Neural progenitor cell (in vitro differentiated cells): ENCODE measurements at places on chromosomes 4 and X. TPM values are rescaled to one million over a fixed set of nuclear protein-coding genes. Genes with fewer than 3 reads are reported as not detected.

USP53 gene
- total RNA-seq, result 14.6 and 38.7 TPM in 2 replicates

CYP4V2 gene
- 0.37 and 1.3 TPM in 2 replicates for total RNA-seq

HGFAC gene
- total RNA-seq, result not detected in 2 replicates

HTN1 gene
- not detected in 2 replicates for total RNA-seq

MXRA5 gene
- total RNA-seq, result 0.37 and 0.50 TPM in 2 replicates

DMRTC1 gene
- total RNA-seq, result not detected in 2 replicates

USP11 gene
- 106 and 158 TPM in 2 replicates for total RNA-seq

NHSL2 gene
- 3.9 and 4.0 TPM in 2 replicates for total RNA-seq

HERC6 gene
- 0.24 and 0.28 TPM in 2 replicates for total RNA-seq

P2RY10 gene
- not detected in 2 replicates for total RNA-seq

SRPK3 gene
- total RNA-seq, result not detected in 2 replicates

NMU gene
- total RNA-seq, result 1.8 and 3.8 TPM in 2 replicates

PRDM5 gene
- 36.2 and 51.7 TPM in 2 replicates for total RNA-seq

NR3C2 gene
- 0.73 and 0.84 TPM in 2 replicates for total RNA-seq

MAGEB2 gene
- not detected in 2 replicates for total RNA-seq

ESX1 gene
- total RNA-seq, result not detected in 2 replicates

ARAF gene
- total RNA-seq, result 17.4 and 31.3 TPM in 2 replicates

ADH1C gene
- total RNA-seq, result not detected in 2 replicates

FAAH2 gene
- 8.5 and 24.6 TPM in 2 replicates for total RNA-seq

MGAT4D gene
- total RNA-seq, result not detected in 2 replicates

IKBKG gene
- 11.7 and 13.2 TPM in 2 replicates for total RNA-seq

FGFR3 gene
- 4.8 and 17.0 TPM in 2 replicates for total RNA-seq

RTL3 gene
- not detected in 2 replicates for total RNA-seq

SLC49A3 gene
- 1.9 and 3.4 TPM in 2 replicates for total RNA-seq

AADAT gene
- 20.0 and 24.2 TPM in 2 replicates for total RNA-seq

SGMS2 gene
- 0.87 and 1.1 TPM in 2 replicates for total RNA-seq

TMEM150C gene
- total RNA-seq, result 3.8 and 5.7 TPM in 2 replicates

HSD17B11 gene
- total RNA-seq, result 30.6 and 30.8 TPM in 2 replicates

TMEM271 gene
- total RNA-seq, result not detected in 2 replicates

CEP44 gene
- 42.2 and 76.1 TPM in 2 replicates for total RNA-seq

ARHGEF6 gene
- 2.0 and 3.2 TPM in 2 replicates for total RNA-seq

LANCL3 gene
- 0.02 and 0.28 TPM in 2 replicates for total RNA-seq

DCLK2 gene
- 7.9 and 11.7 TPM in 2 replicates for total RNA-seq

KLHL13 gene
- total RNA-seq, result 22.1 and 22.6 TPM in 2 replicates

PPP2R2C gene
- 2.5 and 3.5 TPM in 2 replicates for total RNA-seq

BTK gene
- 0.03 TPM in 1 of 2 replicates, not detected in the other for total RNA-seq

LGI2 gene
- 0.56 and 0.99 TPM in 2 replicates for total RNA-seq

SLC10A3 gene
- total RNA-seq, result 3.5 and 5.7 TPM in 2 replicates
